HL-60 (cell line): ENCODE measurements at places on chromosomes 3 and 15.

DNA sequence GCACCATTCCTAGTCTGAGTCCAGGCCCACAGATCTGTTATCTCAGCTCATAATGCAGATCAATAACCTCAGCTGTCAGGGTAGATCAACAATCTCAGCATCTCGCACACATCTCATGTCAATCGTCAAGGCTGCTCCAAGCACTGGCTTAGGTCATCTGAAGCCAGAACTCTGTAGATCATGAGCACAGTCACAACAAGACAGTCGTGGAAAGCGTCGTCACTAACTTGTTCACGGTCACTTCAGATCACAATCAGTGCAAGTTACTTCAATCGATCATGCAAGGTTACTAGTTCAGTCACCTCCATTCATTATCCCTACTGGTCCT, 71.8 kb downstream of the RBPMS2 start:
- no peak for DNase-seq

DNA sequence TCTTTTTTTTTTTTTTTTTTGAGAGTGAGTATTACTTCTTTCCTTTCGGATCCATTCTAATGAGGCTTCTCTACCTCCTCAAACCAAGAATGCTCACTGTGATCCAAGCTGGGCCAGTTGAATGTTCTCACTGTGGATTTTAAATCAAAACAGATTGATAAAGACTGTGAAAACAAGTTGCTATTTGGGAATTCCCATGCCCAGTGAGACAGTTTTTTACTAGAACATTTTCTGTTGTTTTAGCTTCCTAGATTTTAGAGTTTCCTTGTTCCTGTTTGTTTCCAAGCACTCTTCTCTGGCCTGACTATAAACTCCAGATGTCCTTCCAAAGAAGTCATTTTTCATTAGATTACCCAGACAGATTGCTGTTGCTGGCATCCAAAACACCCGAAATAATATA, 60.1 kb upstream of the GALNT15 start:
- no peak for DNase-seq

GRCh38 chr3:136819731-136820679, 1.1 kb downstream of the SLC35G2 start:
- peak; percentile 33 for DNase-seq

GRCh38 chr3:195009616-195010015, 261.3 kb downstream of the XXYLT1 start:
- DNase-seq, result no peak

- no peak for DNase-seq
Measured at GRCh38 chr3:186823386-186823785, 17.1 kb upstream of the RFC4 start.

DNA sequence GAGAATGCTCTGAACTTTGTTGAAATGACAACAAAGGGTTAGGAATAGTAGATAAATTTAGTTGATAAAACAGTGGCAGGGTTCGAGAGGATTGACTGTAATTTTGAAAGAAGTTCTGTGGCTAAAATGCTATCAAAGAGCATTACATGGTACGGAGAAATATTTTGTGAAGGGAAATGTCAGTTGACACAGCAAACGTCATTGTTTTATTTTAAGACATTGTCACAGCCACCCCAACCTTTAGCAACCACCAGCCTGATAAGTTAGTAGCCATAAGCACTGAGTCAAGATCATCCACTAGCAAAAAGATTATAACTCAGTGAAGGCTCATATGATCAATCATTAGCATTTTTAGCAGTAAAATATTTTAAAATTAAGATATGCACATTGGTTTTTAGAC, 8.7 kb upstream of the ST3GAL6 start:
- DNase-seq, result no peak

DNA sequence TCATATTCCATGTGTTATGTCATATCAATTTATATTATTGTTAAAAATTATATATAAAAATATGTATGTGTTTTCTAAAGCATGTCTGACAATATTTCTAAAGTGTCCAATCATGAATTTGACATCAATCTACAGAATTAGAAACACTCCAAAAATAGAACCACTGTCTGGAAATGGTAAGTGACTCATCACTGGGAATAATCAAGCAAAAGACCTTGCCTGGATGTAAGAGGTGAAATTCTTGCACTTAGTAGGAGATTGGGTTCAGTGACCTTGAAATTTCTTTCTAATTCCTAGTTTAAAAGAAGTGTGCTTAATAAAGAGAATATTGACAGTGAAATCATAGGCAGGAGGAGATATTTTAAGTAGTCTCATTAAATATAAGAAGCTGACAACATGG, 188.8 kb downstream of the ZNF385D start:
- no peak for DNase-seq

DNA sequence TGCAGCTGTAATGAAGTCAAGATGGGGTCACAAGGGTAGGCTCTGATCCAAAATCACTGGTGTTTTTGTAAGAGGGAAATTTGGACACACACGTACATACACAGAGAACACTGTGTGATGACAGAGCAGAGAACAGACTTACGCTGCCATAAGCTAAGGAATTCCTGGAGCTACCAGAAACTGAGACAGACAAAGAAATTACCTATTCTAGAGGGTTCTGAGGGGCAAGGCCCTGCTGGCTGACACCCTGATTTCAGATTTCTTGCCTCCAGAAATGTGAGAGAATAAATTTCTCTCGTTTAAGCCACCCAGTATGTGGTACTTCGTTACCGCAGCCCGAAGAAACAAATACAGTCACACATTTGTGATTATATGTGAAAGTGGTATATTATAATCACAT, 24.8 kb downstream of the CBLB start:
- DNase-seq, result no peak

DNA sequence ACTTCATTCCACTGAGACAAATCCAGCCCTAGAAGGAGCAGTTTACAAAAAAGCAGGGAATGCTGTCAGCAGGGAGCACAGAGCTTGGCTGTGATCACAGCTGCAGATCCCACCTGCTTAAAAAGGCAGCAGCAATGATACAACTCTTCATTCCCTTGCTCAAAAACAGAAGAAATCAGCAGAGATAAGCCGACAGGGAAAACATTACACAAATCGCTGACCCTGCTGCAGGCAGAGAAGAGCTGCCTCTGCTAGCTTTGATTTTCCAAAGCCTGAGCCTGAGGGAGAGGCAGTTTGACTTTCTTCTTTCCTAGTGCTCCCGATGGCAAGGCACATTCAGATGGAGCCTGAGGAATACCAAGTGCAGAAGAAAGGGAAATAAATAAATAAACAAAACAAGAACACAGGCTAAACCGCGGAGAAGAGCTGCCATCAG, 80.2 kb downstream of the SHQ1 start:
- no peak for DNase-seq

GRCh38 chr15:74193299-74193718, 9.3 kb downstream of the STRA6 start:
- no peak for DNase-seq

- no peak for DNase-seq
Measured at GRCh38 chr3:151537726-151538125, 76.9 kb upstream of the IGSF10 start.
